ENCODE measurements at places on chromosomes 6 and 20.

- DNase-seq, result no peak
Measured at GRCh38 chr20:60491051-60491581, 532.9 kb downstream of the CDH26 start.

DNA sequence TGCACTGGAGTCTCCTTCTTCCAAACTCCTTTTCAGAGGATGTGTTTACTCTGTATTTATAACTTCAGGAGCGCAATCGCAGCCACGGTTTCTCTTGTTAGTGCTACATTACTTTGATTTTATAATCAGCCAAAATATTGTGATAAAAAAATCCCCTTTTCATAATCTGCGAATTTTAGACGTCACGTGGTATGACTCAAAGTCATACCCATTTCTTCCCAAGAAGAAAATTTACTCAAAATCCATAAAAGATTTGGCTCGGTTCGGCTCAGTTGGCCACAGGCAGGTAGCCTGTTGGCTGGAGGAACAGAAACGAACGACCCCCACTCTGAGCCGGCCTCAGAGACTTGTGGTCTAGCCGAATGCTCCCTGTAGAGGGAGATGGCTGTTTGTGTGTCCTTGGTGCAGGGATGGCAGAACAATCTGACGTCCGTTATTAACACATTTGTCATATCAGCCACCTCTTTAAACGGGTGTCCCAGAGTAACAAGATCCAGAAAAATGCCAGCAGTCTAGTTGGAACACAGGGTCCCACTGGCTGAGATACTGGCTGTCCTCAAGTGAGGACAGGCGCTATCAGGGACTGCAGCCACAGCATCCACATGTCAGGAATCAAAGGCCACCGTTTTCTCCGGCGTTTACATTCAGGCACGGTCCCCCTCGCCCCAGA is 247.6 kb downstream of the DLL1 start:
- no peak for DNase-seq

GRCh38 chr6:33807606-33808005 is 3.8 kb upstream of the MLN start:
- no peak for DNase-seq

DNA sequence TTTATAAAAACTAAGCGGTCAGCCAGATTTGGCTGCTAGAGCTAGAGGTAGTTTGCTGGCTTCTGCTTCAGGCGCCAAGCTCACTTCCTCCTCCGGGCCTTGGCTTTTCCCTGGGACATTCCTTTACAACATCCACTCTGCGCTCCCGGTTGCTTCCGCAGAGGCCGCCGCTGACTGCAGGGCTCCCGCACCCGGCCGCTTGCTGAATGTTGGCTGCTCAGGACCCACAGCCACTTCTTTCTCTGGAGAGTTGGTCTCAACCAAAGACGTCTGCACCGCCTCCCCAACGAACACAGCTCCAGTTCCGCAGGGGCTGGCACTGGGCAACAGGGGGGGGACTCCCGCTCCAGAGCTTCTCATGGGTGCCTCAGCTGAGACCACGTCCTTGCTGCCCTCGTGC is 282.8 kb downstream of the TFAP2C start:
- no peak for DNase-seq

GRCh38 chr6:125197795-125198269 is 44.3 kb downstream of the TPD52L1 start:
- DNase-seq, result no peak

DNA sequence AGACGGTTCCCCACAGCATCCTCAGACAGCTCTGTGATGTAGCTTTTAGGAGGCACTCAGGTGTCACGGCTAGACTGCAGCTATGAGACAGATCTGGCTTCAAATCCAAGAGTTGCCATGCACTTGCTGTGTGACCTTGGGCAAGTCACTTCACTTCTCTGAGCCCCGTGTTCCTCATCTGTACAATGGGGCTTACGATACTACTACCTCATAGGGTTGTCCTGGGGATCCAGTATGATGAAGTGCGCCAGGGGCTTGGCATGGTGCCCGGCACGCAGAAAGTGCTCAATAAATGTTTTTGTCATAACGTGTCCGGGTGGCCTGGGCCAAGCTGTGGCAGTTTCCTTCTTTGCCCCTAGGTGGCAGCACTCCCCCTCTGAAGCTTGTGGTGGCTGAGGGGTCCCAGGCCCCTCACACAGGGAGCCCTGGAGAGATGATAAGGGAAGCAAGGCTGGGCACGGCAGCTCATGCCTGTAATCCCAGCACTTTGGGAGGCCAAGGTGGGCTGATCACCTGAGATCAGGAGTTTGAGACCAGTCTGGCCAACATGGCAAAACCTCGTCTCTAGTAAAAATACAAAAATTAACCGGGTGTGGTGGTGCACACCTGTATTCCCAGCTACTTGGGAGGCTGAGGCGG is 19.1 kb upstream of the CHMP4B start:
- peak; percentile 21 for DNase-seq

GRCh38 chr20:51331481-51331880 is 211.0 kb downstream of the NFATC2 start:
- no peak for DNase-seq

DNA sequence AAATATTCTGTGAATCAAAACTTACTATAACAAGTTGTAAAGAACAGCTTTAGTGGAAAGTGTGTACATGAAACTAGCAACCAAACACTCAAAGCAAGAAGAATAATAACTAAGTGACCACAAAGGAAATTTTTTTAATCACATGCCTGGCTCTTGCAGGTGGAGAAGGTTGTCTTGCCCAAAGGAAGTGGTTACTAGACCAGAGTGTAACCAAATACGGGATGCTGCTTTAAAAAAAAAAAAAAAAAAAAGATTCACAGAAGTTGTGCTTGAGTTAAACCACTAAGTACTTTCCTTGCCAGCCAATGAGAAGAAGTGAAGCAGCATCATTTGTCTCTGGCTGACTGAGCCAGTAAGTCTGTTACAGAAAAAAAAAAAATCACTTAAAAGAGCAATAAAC is 19.1 kb upstream of the HLA-DQB1 start:
- no peak for DNase-seq

- no peak for DNase-seq
Measured at GRCh38 chr6:53301801-53302537, 46.8 kb downstream of the ELOVL5 start.

- no peak for DNase-seq
Measured at GRCh38 chr20:58995461-58996225, 11.4 kb downstream of the CTSZ start.

DNA sequence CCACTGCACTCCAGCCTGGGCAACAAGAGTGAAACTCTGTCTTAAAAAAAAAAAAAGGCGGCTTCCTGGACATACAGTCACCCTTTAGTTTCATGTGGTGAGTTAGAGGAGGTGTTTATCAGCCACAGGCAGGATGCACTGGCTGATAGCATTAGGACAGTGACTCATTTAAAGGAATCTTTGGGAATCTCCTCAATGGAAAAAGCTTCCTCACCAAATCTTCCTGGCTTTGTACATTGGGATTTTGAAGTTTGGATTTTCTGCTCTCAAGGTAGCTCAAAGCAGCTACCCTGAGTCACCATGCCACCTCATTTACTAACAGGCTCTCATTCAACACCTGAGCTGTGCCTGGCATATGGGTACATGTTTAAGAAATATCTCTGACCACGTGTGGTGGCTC is 20.2 kb downstream of the PRPH2 start:
- DNase-seq, result no peak

DNA sequence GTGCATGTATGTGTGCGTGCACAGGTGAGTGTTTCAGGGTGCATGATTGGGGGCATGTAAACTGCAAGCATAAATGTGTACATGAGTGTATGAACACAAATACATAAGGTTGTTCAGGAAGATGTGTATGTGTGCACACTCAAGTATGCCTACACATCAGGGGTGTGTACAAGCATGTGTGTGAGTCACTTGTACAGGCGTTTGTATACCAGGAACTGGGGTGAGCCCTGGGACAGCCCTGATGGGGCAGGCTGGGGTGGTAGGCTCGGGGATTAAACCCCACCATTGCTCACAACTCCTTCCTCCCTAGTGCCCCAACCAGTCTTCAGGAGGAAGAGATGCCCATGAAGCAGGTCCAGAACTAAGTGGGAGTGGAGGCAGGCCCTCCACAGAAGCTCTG is 4.3 kb downstream of the CRIP3 start:
- no peak for DNase-seq

- DNase-seq, result no peak
Measured at GRCh38 chr6:169640351-169640852, 61.4 kb downstream of the WDR27 start.

DNA sequence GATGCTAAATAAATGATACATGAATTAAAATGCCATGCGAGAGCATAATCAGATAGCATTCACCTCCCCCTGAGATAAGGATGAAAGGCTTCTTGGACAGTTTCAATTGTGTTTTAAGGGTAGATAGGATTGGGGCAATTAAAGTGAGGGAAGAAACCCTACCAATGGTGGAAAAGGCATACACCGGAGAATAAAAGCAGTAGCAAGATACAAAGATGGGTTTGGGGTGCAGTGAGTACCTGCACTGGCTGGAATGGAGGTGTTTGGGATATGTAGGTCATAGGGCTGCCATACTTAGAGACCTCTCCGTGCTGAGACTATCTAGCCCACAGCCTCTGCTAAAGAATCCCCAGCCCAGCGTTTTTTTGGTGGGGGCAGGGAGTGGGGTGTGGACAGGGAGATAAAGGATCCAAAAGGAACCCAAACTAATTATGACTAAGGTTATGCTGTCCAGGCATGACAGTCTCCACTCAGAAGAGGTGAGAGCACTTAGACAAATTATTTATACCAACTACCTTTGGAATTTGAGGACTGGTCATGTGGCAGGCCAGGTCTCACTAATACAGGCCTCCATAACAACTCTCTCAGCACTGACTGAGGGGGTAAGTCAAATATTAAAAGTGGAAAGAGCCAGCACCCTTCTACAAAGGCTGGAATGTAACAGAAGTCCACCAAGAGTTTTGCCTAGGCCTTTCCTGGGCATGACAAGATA is 280.8 kb downstream of the ADGB start:
- DNase-seq, result no peak

DNA sequence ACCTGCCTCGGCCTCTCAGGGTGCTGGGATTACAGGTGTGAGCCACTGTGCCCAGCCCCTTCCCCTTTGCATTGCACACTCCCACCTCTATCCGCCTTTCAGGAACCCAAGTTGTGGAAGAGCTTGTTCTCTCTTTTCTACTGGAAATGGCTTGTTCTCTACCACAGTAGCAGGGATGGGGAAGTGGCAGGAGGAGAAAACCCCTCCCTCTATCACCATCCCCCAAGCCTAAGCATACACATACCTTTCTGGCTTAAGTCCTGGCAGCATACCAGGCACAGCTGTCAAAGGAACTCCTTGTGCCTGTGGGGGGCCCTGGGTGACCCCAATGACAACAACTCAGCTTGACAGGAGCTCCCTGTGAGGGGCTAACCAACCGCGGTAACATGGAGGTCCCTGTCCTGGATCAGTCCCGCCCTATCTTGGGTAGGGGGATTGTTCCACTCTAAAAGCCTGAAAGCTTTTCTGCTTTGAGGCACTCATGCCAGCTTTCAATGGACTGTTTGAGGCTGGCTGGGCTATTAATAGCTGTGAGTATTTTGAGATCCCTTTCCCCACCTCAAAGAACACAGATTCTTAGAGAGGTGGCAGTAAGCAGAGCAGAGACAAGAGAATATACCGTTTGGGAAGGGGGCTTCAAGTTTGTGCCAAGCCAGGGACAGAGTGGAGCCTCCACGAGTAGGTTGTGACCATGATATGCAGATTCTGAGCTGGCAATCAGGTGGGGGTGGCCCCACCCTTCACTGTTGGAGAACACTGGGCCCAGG is 2.3 kb downstream of the KLHDC3 start:
- DNase-seq, result no peak

- DNase-seq, result no peak
Measured at GRCh38 chr6:46896871-46897270, 24.9 kb downstream of the ADGRF5 start.

DNA sequence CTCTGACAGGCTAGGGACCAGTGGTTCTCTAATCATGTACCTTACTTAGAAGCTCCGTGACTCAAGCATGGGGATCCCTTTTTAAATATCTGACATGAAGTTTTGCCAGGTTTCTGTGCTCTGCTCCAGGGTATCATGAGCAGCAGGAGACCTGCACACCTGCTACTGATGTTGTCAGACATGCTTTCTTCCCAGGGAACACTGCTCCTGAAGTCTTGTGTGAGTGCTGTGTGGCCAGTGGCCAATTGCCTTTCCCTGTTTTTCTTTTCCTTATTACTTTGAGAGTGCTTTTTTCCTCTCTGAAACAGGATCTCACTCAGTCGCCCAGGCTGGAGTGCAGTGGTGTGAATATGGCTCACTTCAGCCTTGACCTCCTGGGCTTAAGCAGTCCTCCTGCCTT is 26.4 kb downstream of the SLX4IP start:
- no peak for DNase-seq

GRCh38 chr6:138719744-138720143 is 53.8 kb upstream of the CCDC28A start:
- no peak for DNase-seq

DNA sequence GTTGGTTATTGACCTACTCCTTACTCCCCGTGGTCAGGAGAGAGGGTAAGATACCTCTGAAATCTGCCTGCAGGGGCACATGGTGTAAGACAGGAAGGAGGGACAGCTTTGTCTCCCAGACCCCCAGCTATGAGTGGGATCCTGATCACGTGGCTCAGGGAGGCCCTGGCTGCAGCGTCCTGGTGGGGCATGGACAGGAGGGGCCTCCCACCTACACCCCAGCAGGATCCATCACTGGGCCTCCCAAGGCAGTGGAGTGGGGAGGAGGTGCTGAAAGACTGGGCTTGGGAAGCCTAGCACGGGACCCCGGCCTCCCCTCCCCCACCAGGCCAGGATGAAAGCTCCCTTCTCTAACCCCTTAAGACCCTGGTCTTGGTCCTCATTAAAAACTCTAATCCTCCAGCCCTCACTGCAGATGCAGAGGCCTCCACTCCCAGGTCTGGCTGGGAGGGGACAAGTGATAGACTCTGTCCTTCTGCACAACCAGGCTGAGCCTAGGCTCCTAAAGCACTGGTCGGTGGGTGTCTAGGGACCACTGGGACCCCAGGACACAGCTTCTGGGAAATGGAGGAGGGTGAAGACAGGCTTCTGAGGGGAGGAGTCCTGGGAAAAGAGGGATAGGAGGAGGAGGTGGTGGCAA is 29.6 kb upstream of the VEGFA start:
- no peak for DNase-seq

GRCh38 chr20:31837896-31838397 is 7.5 kb downstream of the FOXS1 start:
- no peak for DNase-seq

DNA sequence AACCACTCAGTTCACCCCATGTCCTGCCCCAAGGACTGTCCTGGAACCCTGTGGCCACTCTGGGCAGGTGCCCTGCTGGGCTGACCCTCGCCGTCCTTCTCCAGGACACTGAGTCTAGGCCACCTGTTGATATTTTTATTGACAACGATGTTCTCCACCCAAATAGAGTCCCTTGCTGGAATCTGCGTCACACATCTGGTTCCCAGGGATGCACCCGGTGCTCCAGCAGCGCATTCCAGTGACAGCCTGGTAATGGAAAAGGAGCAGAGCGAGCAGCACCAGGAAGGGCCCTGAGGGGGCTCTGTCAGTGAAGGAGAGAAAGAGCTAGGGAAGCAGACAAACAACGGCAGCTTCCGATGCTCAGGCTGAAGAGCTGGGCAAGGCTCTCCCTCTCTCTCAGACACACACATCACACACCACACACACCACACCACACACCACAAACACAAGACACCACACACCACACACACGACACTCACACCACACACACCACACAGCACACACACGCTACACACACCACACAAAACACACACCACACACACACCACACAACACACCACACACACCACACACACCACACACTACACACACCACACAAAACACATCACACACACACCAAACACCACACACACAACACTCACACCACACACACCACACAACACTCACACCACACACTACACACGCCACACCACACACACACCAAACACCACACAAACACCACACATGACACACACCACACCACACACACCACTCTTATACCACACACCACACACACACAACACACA is 117.9 kb upstream of the THBS2 start:
- DNase-seq, result no peak

All from activated T-helper 9 cell treated with anti-CD3 and anti-CD28 coated beads, Interleukin-2, amount 50 U/mL, for 16 hours (primary cell).